DMS 273 treated with DMSO at 0.1 percent for 48 hours (cell line): ENCODE measurements at places on chromosomes 13 and 19.

DNA sequence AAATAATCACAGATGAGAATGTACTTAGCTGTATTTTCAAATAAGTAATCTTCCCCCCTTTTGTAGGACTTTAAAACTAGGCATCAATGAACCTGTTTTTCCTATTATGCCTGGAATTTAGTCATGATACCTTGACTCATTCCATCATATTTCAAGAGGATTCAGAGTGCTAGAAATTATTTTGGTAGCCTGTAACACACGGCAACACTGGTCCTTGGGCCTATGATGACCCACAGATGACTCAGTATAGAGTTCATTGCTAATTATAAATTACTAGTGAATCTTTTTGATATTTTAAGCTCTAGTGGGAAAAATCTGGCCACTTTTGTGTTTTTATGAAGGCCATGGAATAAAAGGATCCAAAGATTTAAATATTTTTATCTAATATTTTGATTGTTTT, 26.0 kb upstream of the GARRE1 start:
- no peak for DNase-seq

- DNase-seq = no peak
These were observed 22.1 kb downstream of the PLEKHF1 start for GRCh38 chr19:29687244-29687896.

DNA sequence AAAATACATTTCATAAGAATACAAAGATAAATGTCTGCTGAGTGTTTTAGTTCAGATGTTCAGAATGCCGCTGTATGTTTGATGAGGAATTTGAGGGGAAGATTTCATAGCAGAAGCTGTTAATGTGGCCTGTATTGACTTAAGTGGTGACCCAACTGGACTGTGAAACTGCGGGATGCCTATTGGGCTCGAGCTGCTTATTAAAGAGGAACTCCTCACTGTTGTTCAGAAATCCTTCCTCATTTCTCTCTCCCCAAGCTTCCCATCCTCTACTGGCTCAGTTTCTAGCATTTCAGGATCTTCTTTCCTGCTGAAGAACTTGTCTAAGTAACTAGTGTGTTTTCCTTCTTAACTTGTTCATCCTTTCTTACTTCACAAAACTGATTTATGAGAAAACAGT, 20.4 kb downstream of the DGKH start:
- no peak for DNase-seq

DNA sequence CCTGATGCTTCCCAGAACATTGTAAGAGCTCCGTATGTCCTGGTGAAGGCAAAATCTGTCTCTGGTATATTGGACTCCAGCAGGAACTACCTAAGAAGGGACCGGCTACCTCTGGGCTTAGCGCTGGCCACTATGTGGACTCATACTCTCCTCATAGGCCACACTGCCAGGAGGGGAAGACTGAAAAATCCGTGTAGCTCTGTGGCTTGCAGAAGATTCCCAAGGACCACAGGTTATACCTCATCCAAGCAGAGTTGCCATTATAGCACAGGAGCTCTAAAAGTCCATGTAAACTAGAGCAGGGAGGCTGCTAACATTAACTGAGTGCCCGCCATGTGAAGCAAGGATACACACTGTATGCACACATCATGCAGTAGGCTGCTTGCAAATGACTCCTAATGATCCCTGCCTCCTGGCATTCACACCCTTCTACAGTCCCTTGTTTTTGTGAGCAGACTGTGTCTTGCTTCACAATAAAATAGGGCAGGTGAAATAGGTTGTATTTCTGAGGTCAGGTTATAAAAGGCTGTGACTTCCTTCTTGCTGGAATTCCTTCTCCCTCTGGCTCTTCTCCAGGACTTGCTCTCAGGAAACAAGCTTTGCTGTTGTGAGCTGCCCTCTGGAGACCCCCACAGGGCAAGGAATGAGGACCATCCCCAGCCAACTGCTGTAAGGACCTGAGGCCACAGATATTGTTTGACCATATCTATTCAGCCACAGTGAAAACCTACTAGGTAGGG, 192.6 kb upstream of the UBL3 start:
- DNase-seq = no peak

- no peak for DNase-seq
These were observed 17.0 kb upstream of the TDRD3 start for GRCh38 chr13:60379837-60380565.

GRCh38 chr19:56837004-56837403, 3.5 kb downstream of the PEG3 start:
- DNase-seq = no peak

GRCh38 chr13:43905435-43906031, 25.8 kb downstream of the LACC1 start:
- no peak for DNase-seq
